ENCODE measurements at places on chromosomes 6 and 20. TPM values are rescaled to one million over a fixed set of nuclear protein-coding genes. Genes with fewer than 3 reads are reported as not detected.

GRCh38 chr6:136600818-136601217 lies 50.6 kb upstream of the MAP7 start:
- no peak for DNase-seq

GRCh38 chr6:149754548-149754947 lies 5.0 kb downstream of the PCMT1 start:
- DNase-seq = no peak

GRCh38 chr6:43491750-43492661 lies 14.6 kb downstream of the TJAP1 start:
- DNase-seq = peak; percentile 88

DNA sequence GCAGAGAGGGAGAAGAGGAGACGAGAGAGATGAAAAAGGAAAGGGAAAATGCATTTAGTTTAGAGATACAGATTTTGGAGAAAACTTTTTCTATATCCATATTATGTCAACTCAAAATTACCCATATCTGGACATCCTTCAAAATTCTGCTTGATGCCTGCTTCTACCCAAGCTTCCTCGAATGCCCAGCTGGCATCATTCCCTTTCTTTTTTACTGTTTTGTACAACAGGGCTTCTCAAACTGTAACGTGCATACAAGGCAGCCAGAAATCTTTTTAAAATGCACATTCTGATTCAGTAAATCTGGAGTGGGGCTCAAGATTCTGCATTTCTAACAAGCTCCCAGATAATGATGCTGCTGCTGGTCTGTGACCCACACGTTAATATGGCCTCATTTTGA lies 462.8 kb upstream of the CHD6 start:
- DNase-seq = no peak

GRCh38 chr6:149337320-149337719 lies 19.8 kb downstream of the TAB2 start:
- DNase-seq = no peak

DNA sequence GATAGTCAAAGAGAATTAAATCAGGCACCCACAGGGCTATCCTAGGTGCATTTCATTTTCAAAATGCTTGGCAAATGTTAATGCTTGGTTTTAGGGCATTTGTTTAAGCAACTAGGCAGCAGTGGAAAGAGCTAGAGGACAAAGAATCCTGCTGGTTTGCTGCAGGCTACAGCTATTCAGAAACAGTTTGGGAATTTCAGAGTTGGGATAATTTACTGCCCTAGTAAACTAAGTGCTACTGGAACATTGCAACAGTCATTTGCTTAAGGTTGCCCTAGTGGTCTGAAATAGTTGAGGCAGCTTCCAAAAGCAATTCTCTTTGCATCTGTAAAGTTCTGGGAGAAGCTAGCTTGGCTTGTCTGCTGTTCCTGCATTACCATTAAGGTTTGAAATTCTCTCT lies 312.7 kb downstream of the LAMA2 start:
- no peak for DNase-seq

DNA sequence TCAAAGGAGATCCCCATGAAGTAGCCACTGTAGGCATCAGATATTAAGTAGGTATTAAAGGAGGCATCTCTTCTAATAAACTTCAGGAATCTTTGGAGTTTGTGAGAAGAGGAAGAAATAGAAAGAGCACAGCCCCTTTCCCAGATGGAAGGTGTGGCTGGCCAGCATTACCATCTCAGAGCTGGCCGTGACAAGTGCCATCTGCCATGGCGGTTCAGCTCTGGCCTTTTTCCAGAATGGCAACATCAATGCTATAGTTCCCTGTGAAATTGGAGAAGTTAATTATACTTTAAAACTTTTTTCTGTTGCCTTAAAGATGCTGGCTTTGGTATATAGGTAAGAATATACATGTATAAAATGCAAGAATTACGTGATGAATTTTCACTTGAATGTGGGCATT lies 51.9 kb upstream of the MCUR1 start:
- no peak for DNase-seq

FAM110A gene
- total RNA-seq = 2.0 TPM

DNA sequence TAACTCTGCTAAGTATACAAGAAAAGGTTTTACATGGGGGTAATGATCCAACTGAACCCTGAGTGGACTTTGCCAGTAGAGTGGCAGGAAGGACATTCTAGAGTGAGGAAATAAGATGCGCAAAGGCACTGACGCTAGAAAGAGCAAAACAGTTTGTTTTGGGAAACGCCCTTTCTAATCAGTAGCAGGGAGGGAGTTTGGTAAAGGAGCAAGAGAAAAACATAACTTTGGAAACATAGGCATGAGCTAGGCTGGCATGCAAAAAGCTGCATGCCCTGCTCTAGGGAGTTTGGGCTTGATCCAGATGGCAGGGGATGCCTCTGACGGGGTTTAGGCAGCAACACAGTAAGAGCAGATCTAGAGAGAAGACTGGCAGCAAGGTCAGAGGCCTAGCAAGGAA lies 135.2 kb downstream of the DST start:
- DNase-seq = peak; percentile 43

GRCh38 chr6:31174378-31174777 lies 3.9 kb upstream of the POU5F1 start:
- DNase-seq = no peak

DNA sequence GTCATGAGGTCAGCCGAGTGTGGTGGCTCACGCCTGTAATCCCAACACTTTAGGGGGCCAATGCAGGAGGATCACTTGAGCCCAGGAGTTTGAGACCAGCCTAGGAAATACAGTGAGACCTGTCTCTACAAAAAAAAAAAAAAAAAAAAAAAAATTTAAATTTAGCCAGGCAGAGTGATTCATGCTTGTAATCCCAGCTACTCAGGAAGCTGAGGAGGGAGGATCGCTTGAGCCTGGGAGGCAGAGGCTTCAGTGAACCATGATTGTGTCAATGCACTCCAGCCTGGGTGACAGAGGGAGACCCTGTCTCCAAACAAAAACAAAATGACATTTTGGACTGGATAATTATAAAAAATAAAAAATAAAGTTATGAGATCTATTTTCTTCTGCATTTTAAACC lies 56.2 kb downstream of the ADGRF1 start:
- DNase-seq = no peak

TAAR8 gene
- not detected for total RNA-seq

FHL5 gene
- 5.3 TPM for total RNA-seq

- no peak for DNase-seq
Measured at GRCh38 chr6:105178110-105178509, 1.7 kb downstream of the POPDC3 start.

- no peak for DNase-seq
Measured at GRCh38 chr6:53929041-53929820, 134.4 kb downstream of the LRRC1 start.
